NCI-H1092 (cell line): ENCODE measurements at places on chromosomes 5 and 9.

DNA sequence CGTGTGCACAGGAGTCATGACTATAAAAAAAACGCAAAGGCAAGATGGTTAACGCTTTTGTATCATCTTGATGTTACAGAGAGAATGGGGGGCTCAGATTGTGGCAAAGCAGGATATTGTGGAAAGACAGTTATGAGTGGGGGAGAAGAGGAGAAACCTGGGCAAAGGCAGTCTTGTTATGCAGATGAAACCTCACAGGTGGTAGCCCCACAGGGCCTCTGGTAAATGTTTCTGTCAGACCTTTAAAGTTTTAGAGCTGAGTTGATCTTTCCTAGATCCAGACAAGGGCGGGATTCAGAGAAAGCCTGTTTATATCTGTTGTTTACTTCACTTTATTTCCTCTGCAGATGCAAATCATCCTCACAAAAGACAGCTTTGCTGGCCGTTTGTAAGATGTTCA, 55.2 kb downstream of the C9orf85 start:
- no peak for DNase-seq

GRCh38 chr9:122016309-122016708, 76.8 kb downstream of the TTLL11 start:
- DNase-seq = no peak

DNA sequence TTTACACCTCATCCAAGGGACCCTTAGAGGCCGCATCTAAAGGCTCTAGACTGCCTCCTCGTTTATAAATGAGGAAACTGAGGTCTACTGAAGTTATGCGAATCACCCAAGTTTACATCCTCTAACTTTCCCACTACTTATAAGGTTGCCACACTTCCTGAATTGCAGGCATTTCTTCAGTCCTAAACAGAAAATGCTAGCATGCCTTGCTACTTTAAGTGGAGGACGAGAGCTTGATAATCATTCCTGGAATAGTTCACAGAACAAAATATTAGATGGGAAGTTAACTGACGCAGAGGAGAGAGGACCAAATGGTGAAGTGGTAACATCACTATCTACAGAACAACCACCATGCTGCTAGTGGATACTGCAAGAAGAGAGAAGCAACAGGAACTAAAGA, 85.8 kb downstream of the GNAQ start:
- DNase-seq = no peak

GRCh38 chr5:98771382-98772109, 1.9 kb upstream of the RGMB start:
- DNase-seq = peak; percentile 67

DNA sequence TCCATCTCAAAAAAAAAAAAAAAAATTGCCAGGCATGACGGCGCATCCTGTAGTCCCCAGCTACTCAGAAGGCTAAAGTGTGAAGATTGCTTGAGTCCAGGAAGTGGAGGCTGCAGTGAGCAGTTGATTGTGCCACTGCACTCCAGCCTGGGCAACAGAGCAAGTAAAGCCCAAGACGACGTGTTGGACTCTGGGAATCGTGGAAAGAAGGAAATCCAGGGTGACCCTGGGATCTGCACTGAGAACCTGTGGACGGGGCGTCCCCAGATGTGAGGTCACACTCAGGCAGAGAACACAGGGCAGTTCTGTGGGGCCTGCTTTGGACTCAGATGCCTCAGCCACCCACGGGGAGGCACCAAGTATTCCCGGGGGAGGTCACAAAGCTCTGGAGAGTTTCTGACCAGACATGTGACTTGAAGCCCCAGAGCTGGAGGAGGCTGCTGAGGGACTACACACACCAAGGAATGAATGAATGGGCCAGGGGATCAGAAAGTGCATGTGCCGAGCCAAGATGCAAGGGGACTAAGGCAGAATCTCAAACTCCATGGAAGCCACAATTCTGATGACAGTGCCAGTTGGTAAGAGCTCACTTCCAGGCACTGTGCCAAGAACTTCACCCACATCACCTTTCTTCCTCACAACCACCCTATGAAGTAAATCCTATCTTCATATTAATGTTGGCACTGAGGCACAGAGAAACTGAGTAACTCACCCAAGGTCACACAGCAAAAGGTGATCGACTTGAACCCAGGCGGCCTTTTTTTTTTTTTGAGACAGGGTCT, 12.9 kb downstream of the DYNC2I2 start:
- DNase-seq = no peak
